ENCODE measurements at places on chromosomes 3 and 15. TPM values are rescaled to one million over a fixed set of nuclear protein-coding genes. Genes with fewer than 3 reads are reported as not detected.

The P3H2 gene
- 1.1 TPM for total RNA-seq

The TRAT1 gene
- total RNA-seq, result not detected

The CCR8 gene
- total RNA-seq, result not detected

The CCRL2 gene
- 1.7 TPM for total RNA-seq

The OIP5 gene
- total RNA-seq, result 4.9 TPM

The TBL1XR1 gene
- 210 TPM for total RNA-seq

The CLEC3B gene
- 28.8 TPM for total RNA-seq

The CELSR3 gene
- 0.66 TPM for total RNA-seq

The MOBP gene
- not detected for total RNA-seq

The ADAMTS9 gene
- 12.3 TPM for total RNA-seq

The COL6A6 gene
- 0.40 TPM for total RNA-seq

The SOX14 gene
- total RNA-seq, result not detected

The CLPX gene
- 37.7 TPM for total RNA-seq

The RHCG gene
- total RNA-seq, result 0.13 TPM

The LSAMP gene
- total RNA-seq, result 0.19 TPM

The SHC4 gene
- total RNA-seq, result 1.1 TPM

The TSPAN3 gene
- 232 TPM for total RNA-seq

The ZNF662 gene
- 1.7 TPM for total RNA-seq

The ITIH1 gene
- 0.56 TPM for total RNA-seq

The GOLGA6B gene
- not detected for total RNA-seq

The SPSB4 gene
- not detected for total RNA-seq
